Mesenteric fat pad (tissue), 1 donor: ENCODE measurements at places on chromosomes 16 and 17. TPM values are rescaled to one million over a fixed set of nuclear protein-coding genes. Genes with fewer than 3 reads are reported as not detected.

The PRAC2 gene
- total RNA-seq, result not detected

The MED13 gene
- total RNA-seq, result 67.3 TPM

The HID1 gene
- 14.4 TPM for total RNA-seq

The RNF112 gene
- 3.9 TPM for total RNA-seq

The CTRB2 gene
- total RNA-seq, result 4.1 TPM

The SLC16A13 gene
- total RNA-seq, result 2.9 TPM

The TVP23A gene
- 0.45 TPM for total RNA-seq

The AKAP1 gene
- total RNA-seq, result 49.1 TPM

The HYDIN gene
- total RNA-seq, result 0.55 TPM

The PYDC1 gene
- total RNA-seq, result not detected

DNA sequence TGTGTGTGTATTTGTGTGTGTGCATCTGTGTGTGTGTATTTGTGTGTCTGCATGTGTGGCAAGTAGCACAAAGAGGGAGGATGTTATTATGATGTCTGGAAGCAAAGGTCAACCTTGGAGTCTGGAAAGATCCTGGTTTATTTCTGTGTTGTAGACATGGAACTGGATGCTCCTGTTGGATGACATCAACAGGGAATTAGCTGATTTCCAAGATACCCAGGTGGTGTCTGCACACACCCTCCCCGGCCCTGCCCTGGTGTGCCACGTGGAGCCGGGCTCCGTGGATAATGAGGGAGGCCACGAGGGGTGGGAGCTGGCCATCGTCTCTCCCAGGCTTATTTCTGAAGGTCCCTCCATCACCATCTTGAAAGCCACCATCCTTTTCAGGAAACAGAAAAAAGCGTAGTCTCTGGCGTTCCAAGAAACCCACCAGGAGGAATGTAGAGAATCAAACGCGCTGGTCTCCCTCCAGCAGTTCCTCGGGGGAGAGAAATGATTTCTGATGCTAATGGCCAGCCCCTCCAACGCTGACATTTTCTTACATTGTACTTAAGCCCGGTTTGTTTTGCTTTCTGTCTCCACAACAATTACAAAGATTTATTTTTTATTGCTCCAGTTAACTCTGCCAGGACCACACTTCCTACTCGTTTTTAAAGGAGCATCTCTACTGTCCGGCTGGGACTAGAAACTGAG is 93.3 kb downstream of the FOXL1 start:
- no peak for DNase-seq

GRCh38 chr16:31114468-31114867 is 3.0 kb upstream of the KAT8 start:
- no peak for DNase-seq

DNA sequence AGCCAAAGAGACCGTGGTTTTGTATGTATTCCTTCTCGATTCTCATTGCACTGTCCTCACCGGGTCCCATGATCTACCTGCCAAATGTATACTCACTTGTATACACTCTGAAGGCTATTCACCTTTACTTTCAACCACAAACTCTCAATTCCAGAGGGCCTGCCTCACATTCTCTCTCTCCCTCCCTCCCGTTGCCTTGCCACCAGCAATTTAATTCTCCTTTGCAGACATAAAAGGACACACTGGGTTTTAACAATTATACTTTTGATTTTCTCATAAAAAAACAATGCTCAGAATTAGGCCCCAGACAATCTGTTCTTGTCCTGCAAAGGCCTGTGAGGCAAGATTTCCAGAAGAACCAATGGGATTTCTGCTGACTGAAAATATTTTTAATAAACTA is 265.1 kb upstream of the PSMD7 start:
- DNase-seq, result no peak

GRCh38 chr17:28763137-28763799 is 19.5 kb downstream of the TRAF4 start:
- peak; percentile 12 for DNase-seq

- no peak for DNase-seq
Measured at GRCh38 chr17:42817866-42818265, 6.2 kb downstream of the BECN1 start.

- no peak for DNase-seq
Measured at GRCh38 chr17:31261601-31262000, 35.4 kb downstream of the OMG start.

GRCh38 chr17:77882481-77883212 is 75.9 kb upstream of the TNRC6C start:
- DNase-seq, result no peak

- DNase-seq, result peak; percentile 96
Measured at GRCh38 chr16:31713071-31713944, 160.3 kb upstream of the ZNF267 start.

GRCh38 chr16:57643910-57644309 is 15.5 kb downstream of the ADGRG1 start:
- DNase-seq, result no peak

DNA sequence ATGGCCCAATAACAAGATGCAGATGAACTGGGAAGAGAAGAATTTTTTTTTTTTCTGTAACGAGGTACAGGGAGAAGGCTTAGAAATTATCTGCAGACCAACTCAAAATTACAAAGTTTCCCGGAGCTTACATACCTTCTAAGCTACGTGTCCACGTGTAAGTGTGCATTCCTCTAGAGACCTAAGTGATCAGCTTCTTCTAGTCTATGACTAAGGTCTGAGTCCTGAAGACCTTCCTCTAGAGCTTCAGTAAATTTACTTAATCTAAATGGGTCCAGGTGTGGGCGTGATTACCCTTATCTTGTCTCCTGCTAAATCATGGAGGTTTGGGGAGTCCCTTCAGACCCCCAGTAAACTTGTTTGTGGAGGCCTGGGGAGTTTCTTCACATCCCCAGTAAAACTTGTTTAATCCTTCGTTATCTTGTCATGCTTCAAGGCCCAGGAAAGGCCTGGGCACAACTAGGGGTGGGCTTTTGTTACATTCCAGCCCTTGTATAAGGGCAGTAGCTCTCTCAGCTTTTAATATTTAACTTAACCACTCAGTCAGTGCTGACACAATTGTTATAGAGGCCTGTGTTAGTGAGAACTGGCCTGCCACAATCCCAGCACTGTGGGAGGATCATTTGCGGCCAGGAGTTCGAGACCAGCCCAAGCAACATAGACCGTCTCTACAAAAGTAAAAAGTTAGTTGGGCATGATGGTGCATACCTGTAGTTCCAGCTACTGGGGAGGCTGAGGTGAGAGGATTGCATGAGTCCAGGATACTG is 342.3 kb downstream of the SNX29 start:
- no peak for DNase-seq

- no peak for DNase-seq
Measured at GRCh38 chr16:74107795-74108610, 188.6 kb upstream of the PSMD7 start.

GRCh38 chr17:9729034-9729650 is 62.2 kb downstream of the DHRS7C start:
- no peak for DNase-seq

DNA sequence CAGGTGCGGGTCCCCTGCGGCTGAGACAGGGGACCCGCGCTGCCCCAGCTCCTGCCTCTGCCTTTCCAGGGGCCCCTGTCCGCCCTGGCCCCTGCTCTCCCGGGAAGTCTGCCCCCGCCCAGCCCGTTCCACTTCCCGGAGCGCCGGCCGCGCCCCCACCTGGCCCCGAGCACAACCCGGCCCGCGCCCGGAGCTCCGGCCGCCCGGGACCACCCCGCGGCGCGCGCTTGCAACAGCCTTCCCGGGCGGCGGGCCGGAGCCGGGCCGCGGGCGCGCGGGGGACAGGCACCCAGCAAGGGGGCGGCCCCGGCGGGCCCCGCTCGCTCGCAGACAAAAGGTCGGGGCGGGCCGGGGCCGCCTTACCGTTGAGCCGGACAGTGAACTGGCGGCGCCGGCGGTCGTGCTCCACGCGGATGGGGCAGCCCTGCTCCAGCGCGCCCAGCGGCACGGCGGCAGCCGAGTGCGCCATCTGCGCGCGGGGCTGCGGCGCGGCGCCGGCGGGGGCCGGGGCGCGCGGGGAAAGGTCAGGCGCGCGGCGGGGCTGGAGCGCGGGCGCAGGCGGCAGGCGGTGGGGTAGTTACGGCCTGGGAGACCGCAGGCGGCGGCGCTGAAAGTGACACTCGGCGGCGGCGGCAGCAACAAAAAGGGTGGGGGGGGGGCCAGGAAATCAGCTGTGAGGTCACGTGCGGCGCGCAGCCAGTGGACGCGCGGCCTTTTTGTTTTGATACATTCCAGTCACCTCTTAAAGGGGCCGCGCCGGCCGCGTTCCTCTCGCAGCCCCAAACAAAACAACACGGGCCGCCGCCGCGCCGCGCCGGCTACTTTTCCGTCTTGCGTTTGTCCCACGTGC is at the start of gene NATD1:
NATD1 (minus strand) TSS at position 615 of the 850 bp plus-strand sequence; CDS start at position 469, 146 bp downstream.
- DNase-seq, result no peak

- no peak for DNase-seq
Measured at GRCh38 chr17:14320734-14321475, 20.0 kb downstream of the HS3ST3B1 start.

DNA sequence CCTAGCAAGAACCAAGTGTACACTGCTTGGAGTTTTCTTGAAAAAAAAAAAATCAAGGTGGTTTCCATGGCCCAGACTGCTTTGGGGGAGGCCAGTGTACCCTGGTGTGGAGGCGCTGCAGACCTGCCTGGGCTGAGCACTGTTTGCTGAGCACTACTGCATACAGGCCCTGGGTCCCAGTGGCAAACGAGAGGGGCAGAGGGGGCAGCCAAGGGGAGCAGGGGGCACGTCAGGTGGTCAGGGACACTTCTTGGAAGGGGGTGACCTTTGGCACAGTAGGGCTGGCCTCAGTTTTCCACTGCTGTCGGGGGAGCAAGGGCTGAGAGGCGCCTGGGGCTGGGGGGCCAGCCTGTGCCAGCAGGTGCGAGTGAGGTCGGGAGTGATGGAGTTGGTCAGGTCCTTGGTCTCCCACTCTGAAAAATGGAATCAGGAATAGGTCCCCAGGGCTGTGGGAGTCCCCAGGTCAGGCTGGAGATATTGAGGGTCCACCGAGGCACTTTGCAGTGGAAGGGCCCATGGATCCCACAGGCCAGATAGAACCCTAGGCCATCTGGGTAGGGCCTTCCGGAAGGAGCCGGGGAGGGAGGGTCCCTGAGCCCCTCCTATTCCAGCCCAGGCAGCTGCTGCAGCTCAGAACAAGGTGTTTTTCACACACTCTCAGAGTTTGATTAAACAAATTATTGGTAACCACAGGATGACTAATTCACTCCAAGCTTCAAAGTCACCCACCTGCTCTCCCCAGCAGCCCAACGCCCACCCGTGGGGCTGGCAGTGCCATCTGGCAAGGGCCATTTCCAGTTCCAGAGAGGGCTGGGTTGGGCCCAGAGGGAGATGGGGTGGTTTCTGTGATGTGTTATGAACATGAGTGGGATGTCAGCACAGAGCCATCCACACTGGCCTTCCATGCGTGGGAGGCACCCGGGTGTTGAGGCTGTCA is 3.5 kb downstream of the ZFPM1 start:
- DNase-seq, result no peak

GRCh38 chr16:27471661-27472060 is 69.7 kb downstream of the IL21R start:
- DNase-seq, result no peak

GRCh38 chr16:1428511-1428910 is 2.4 kb upstream of the PERCC1 start:
- no peak for DNase-seq

- DNase-seq, result no peak
Measured at GRCh38 chr16:49604602-49605001, 231.0 kb downstream of the C16orf78 start.

DNA sequence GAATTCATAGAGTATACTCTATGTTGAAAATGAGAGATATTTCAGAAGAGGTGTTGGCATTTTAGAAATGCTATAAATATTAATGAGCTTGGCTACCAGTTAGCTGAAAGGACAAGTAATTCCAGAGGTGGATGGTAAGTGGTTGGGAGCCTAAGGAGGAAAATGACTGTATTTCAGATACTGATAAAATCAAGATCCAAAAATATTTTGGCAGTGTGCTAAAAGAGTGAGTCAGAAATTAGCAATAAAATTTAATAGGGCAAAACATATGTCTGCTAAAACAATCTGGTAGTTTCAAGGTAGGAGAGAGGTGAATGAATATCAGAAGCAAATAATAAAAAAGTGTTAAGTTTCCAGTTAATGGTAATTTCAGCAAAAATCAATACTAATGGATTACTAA is 1287.9 kb downstream of the CDH8 start:
- DNase-seq, result no peak

DNA sequence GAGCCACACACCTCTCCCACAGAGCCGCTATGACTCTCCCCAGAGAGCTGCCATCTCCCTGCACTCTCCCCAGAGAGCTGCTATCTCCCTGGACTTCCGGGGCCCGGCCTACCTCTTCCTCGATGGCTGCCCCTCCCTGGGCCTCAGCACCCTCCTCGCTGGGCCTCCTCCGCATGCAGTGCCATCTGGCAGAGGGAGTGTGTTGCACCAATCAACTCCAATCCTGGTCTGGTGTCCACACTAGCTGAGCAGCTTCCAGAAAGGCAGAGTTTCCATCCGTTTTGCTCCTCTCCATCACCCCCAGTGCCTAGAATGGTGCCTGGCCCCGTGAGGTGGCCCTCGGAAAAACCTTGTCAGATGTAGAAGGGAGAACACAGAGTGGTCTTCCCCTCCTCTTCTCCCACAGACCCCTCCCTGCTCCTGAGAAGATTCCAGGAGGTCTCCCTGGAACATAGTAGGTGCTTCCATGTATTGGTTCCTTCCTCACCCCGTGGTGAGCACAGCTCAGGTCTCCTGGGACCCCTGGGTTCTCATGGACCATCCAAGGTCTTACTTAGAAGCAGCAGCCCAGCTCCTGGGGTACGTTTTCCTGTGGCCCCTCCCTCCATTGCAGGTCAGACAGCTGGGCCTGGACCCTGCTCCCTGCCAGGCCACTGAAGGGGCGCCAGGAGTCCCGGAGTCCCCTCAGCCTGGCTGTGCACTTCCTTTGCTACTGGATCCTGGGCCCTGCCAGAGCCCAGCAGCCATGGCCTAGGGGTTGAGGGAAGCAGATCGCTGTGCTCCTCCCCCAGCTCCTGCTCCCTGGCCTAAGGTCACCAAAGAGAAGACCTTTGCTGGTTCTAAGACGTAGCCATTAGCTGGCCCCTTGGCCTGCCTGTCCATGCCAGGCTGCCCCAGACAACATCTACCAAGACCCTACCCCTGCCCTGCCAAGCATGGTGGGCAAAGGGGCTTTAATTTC is 233.8 kb upstream of the GSE1 start:
- no peak for DNase-seq

GRCh38 chr17:27489045-27489715 is 32.9 kb downstream of the KSR1 start:
- DNase-seq, result no peak

DNA sequence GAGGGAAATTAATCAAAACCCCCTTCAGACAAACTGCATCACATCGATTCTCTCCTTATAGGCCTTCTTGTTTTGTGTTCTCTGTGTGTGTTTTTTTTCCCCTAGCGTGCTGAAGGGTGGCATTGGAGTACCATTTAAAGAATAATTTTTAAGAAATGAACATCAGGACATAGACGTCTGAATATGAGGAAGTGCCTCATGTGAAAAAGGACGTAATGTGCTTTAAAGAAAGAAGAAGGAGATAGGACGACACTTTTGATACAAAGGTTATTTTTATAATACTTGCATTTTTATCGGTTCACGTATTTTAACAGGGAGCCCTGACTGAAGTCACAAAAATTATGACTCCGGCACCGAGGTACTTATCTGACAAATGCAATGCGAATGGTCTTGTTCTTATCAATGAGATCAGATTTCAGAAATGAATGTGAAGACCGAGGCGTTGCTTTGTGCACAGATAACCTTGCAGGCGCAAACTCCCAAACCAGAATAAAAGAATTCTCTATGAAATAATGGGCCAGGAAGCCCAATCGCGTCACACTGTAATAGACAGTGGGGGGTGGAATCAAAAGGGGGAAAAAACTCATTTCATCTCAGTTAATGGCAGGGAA is 606.3 kb downstream of the MAF start:
- no peak for DNase-seq
